ENCODE measurements at places on chromosomes 6 and 20. TPM values are rescaled to one million over a fixed set of nuclear protein-coding genes. Genes with fewer than 3 reads are reported as not detected.

Gene ERVFRD-1
- 0.57 TPM for total RNA-seq

Gene TSPYL4
- total RNA-seq = 25.8 TPM

DNA sequence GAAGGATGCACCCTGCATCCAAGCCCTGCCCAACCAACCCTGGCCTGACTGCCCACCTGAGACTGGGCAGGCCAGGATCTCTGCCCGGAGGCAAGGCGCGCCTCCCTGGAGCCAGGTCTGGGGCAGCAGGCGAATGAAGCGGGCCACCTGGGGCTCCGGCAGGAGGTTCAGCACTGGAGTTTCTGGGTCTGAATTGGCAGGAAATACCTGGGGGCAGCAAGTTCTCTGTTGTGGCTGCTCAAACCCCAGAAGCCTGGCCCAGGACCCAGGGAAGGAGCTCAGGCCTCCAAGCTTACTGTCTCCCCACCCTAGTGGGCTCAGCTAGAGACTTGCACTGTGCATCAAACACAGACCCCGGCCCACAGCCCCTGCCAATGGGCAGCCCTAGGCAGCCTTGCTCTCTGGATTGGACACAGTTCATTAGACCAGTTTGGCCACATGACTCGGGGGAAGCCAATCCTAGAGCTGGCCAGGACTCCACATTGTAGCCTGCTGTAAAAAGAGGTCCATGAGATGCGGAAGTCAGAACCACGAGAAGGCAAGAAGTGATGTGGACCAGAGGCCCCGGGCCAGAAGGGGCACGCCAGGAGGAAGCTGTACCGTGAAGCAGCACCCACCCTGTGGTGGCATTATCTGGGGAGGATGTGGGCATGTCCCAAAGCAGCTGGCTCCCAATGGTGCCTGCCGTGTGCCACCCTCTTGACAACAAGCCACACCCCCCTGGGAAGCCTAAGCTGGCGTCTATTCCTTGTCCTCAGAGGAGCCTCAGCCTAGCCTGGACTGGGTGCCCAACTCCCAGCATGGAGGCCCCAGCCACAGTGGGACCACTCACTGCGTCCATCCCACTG, 3.1 kb downstream of the CPXM1 start:
- no peaks in the 10 kb centered on the region for H3K36me3 ChIP-seq
- H3K4me1 ChIP-seq = no peaks in the 10 kb centered on the region
- H3K27ac ChIP-seq = no peak overlapping the region
- H3K27me3 ChIP-seq = no peaks in the 10 kb centered on the region
- DNase-seq = no peak

- H3K36me3 ChIP-seq = no peaks in the 10 kb centered on the region
- no peak overlapping the region for H3K27ac ChIP-seq
- no peak for DNase-seq
Observed at GRCh38 chr6:153084393-153084792, 46.7 kb downstream of the RGS17 start.

DNA sequence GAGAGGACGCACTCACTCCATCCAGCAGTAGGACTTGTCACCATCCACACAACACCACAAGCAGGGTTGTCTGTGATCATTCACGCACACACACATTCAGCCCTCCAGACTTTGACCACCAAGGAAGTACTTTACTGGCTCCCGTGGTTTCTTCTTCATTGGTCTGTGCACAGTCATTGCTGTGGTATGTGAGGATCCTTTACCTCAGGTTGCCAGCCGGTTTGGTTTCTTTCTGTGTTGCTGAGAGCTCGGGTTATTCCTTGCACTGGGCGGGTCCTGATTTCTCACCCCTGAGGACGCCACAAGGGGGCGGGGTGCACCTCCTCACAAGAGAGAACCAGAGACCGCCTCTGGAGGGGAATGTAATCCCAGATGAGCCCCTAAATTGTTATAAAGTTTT, 11.2 kb downstream of the SLC35A1 start:
- H3K4me3 ChIP-seq = no peak overlapping the region
- no peak overlapping the region for H3K27ac ChIP-seq
- no peaks in the 10 kb centered on the region for H3K27me3 ChIP-seq
- no peak for DNase-seq
- H3K36me3 ChIP-seq = peaks cover 6% of the 10 kb centered on the region
- no peaks in the 10 kb centered on the region for H3K4me1 ChIP-seq

DNA sequence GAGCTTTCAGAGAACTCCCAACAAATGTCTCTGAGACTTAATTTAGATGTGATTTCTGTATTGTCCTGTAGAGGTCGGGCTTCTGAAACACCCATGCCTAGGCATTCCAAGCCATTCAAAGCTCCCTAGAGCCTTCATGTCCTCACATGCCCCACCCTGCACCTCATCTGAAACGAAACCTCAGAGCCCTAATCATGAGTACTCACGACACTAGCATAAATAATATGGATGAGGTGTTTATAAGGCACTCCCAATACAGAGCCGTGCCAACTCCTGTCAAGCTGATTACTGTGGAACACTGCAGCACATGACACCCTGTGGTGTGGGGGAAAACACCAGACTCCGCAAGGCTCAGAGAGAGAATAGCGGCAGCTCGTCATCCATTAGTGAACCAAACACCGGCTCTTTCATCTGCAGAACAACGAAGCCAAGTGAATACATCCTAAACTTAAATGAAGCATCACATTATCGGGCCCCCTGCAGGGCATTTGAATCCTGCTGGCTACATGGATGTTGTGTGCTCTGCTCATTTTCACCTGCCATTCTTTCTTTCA, 83.8 kb downstream of the FNDC1 start:
- no peak for DNase-seq
- peak overlapping the region; percentile 37 for H3K4me3 ChIP-seq
- no peaks in the 10 kb centered on the region for H3K36me3 ChIP-seq
- no peaks in the 10 kb centered on the region for H3K4me1 ChIP-seq

- no peaks in the 10 kb centered on the region for H3K36me3 ChIP-seq
- H3K4me1 ChIP-seq = no peaks in the 10 kb centered on the region
- H3K27me3 ChIP-seq = no peaks in the 10 kb centered on the region
- DNase-seq = no peak
- H3K4me3 ChIP-seq = no peak overlapping the region
Observed at GRCh38 chr6:19135706-19136105, 701.5 kb upstream of the ID4 start.

- no peak for DNase-seq
- no peaks in the 10 kb centered on the region for H3K4me1 ChIP-seq
- no peak overlapping the region for H3K27ac ChIP-seq
- no peaks in the 10 kb centered on the region for H3K27me3 ChIP-seq
Observed at GRCh38 chr6:45613656-45614055, 235.9 kb upstream of the SUPT3H start.

DNA sequence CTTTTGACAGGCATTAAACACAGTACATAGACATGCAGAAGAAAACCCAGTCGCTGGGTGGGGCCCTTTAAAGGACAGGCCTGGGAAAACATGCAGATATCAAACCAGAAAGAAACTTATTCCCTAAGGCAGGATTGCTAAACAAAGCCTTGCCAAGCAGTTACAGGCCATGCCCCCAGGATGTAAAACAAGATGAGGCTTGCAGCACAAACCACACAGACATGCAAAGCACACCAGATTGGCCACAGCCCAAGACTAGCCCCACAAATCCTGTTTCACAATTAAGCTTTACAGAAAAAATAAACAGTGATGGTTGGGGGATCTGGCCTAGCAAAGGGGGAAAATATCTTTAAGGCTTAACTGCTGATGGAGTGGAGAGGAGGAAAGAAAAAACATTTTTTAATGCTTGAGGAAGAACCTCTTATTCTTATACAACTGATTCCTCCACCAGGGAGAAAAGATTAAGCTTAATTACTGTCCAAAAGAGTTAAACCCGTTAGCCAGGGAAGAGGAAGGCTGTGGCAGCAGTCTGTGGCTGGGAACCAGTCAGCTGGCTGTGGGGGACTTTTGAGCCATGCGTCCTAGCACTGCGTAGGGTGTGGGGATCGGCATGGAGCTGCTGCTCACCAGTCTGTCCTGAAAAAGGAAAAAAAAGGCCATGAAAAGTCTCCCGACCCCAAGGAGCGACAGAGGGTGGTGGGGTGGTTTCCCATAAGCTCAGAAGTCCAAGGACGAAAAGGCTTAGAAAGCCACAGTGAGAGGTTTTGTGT, 28.4 kb downstream of the COL19A1 start:
- no peaks in the 10 kb centered on the region for H3K27me3 ChIP-seq
- H3K4me3 ChIP-seq = no peak overlapping the region
- no peak for DNase-seq
- no peaks in the 10 kb centered on the region for H3K4me1 ChIP-seq
- H3K27ac ChIP-seq = no peak overlapping the region

GRCh38 chr20:1330075-1330830, 1.3 kb upstream of the SDCBP2 start:
- no peak for DNase-seq
- no peaks in the 10 kb centered on the region for H3K36me3 ChIP-seq
- no peaks in the 10 kb centered on the region for H3K27me3 ChIP-seq

Data from kidney (tissue), 22 donors.